ENCODE measurements at places on chromosomes 11 and 22.

DNA sequence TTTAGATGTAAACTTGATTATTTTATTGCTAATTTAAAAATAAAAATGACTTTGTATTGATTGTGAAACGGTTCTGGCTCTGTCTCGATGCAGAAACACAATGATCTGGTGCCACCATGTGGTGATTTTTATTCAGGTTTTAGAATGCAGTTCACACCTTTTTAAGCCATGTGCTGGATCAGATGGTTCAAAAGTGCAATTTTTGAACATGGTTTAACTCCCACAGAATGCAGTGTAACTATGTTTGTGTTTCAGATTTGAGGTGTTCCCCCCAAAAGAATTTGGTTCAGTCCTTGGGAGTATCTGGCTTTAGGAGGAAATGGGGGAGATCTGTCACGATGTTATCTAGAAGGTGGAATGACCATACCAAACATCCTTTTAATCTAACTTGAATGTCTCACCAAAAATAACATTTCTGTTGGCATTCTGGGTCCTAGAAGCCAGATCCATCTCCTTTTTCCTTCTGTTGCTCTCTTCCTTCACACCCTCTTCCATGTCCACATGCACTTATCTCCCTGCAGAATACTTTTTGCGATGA lies 7.9 kb downstream of the MRPL16 start:
- DNase-seq, result peak; percentile 35

DNA sequence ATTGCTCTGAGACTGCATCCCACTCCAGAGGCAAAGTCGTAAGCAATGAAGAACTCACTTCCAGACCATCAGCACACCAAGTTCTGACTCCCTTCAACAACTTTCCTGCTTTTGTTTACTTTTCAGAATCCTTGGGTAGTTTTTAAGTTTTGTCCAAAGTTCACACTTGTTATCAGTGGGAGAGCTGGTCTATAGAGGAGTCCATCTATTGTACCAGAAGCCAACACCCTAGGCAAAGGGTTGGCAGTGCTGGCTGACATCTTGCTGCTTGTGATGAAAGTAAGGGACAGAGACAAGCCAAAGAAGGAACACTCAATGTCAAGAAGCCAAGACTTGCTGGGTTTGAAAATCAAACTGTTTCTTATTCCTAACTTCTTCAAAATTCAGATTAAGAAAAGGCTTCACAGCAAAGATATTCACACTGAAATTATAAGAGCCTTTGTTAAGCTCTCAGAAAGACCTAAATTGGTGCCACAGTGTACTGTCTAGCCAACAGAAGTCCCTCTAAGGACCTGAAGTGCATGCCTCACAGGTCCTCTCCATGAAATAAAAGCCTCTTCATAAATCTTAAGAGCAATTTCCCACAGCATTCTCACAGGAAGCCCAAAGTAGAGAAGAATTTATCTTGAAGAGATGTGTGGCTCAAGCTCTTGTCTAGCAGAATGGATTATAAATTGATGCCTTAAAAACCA lies 21.5 kb upstream of the LINC01488 start:
- DNase-seq, result no peak

DNA sequence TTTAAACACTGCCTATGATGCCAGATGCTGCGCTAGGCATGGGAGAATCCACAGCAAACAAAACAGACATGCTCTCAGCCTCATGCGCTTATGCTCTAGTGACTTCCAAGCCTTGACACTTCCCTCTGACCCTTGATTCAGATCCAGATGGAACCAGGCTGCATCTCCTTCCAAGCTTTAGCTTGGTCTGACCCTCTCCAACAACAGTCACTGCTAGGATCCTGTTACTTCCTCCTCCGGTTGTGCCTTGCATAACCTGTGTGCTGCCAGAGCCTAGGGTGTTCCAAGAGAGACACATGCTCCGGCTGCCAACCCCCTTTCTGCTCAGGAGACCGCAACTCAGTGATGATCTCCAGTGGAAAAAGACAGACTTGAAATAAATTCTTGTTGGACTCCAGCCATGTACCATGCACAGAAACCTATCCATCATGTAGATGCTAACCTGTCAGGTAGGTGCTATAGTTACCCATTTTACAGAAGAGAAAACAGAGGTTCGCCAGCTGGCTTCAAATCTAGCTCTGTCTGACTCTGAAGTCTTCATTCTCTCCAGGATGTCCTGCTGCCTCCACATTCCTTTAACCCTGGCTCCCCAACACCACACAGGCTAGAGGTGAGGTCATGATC lies 136.3 kb upstream of the TEAD1 start:
- peak; percentile 35 for DNase-seq

- no peak for DNase-seq
These were observed 121.4 kb upstream of the TTC12 start for GRCh38 chr11:113193016-113193415.

DNA sequence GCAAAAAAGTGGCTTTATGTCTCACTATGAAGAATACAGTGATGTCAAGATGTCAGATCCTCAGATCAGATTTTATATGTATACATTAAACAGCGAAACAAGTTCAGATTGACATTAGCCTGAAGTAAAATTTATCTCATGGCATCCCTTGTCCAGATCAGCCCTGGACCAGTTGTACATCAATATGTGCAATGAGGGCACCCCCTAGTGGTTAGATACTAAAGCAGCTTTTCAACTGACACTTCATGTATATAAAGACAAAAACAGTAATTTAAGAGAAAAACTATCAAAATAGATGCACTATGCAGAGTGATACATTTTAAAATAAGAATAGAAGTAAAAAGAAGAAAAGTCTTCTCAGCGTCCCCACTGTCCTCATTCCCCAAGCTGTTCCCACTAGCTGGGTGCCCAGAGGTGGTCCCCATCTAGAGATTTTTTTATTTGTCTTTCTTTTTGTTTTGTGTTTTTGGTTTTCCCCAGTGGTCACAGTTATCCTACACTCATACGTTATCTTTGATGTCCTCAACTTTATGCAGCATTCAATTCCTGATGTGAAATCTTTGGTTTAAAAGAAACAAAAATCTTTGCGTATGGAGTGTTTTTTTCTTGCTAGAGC lies 2193.4 kb upstream of the RAG2 start:
- peak; percentile 69 for DNase-seq

- DNase-seq, result no peak
These were observed 454.0 kb upstream of the DDI1 start for GRCh38 chr11:103582351-103582909.

- no peak for DNase-seq
These were observed 6.7 kb upstream of the TPP1 start for GRCh38 chr11:6625832-6626420.

GRCh38 chr22:49450498-49450897 lies 377.2 kb downstream of the BRD1 start:
- DNase-seq, result no peak

DNA sequence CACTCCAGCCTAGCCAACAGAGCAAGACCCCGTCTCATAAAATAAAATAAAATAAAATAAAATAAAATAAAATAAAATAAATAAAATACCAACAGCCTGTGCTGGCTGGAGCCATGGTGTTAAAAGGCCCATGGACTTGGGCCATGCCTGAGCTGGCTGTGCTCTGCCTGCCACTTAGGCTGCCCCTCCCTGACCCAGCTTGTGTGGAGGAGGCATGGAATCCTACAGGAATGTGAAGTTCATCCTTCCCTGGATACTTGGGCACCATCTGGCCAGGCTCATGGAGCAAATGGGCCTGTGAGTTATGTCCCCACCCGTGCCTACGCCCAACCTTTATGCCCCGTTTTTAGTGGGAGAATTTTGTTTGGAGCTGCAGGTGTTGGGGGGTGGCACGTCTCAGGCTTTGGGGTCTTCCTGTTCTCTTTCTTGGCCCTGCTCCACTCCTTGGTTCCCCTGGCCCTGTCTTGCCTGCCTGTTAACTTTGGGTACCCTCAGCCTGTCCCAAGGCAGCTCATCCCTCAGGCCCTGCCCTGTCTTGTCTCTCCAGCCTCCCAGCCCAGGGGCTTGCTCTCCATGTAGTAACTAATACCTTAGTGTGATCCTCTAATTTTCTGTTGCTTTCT lies 51.3 kb downstream of the BCR start:
- no peak for DNase-seq

DNA sequence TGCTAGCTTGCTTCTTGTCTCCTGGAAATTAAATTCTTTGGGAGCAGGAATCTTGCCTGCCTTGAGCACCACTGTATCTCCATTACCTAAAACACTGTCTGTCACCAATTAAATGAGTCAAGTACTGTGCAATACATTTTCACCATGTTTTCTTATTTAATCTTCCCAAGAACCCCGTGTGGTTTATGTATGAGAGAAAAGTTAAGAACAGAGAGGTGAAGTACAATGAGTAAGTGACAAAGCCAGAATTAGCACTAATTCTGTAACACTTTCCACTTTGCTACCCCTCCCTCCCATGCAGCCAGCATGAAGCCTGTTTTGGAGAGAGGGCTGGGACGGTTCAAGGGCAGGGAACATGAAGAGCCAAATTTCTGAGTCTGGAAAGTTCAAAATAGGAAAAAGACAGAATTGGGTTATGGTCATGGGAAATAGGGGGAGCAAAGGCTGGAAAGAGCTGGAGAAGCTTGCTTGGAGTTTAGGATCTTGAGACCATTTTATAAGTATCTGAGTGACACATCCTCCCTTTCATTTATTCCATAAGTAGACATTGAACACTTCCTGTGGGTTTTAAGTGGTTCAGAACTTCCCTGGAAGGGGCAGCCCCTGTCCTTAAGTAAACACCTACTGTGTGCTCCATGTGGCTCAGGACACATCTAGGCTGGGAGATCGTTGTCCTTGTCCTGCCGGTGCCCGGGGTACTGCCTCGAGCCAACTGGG lies 60.5 kb upstream of the CHST1 start:
- no peak for DNase-seq

- peak; percentile 67 for DNase-seq
These were observed 2.1 kb downstream of the CCDC88B start for GRCh38 chr11:64341851-64342791.

DNA sequence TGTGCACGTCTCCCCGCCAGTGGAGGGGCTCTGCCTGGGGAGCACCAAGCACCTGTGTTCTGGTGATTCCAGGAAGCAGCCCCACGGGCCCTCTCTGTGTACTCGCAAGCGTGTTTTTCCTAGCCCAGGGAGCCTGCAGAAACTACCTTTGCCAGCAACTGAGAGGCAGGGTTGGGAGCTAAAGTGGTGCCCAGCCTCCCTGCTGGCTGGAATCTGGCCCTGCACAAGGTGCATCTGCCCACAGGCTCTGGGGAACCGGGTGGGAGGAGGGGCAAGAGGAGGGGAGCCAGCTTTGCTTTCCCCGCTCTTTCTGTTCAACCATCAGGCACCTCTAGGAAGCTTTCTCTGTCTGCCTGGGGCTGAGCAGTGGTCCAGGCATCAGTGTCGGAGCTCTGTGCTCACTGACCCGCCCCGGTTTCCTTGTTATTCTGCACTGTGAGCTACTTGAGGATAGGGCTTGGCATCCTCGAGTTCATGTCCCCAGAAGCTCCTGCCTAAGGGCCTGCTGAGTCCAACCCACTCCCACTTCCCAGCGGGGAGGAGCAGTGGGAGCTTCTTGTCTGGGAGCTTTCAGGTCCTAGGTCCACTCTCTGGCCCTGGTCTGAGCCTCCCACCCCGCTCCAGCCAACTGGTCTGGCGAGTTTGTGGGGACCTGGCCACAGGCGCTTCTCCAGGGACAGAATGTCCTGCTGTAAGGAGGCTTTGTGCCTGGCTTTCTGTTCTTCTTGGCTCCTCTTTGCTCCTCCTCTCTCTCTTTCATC lies 14.9 kb downstream of the DAGLA start:
- DNase-seq, result no peak

GRCh38 chr22:22038178-22038880 lies 55.7 kb upstream of the TOP3B start:
- DNase-seq, result no peak

DNA sequence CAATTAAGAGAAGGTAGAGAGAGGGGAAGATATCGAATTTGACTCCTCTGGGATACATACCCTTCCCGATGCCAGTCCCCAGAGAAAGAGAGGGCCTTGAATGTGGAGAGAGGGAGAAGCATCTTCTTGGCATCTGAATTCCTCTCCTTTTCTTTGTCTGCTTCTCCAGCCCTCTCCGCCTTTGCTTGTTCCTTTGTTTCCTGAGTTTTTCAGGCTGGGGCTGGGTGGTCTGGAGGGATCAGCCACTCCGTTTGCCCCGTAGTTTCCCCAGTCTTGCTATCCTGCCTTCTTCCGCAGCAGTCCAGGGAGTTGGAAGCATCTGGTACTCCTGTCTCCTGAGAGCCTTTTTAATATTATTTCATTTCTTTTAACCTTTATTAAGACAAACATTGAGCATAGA lies 107.1 kb upstream of the CADM1 start:
- no peak for DNase-seq

DNA sequence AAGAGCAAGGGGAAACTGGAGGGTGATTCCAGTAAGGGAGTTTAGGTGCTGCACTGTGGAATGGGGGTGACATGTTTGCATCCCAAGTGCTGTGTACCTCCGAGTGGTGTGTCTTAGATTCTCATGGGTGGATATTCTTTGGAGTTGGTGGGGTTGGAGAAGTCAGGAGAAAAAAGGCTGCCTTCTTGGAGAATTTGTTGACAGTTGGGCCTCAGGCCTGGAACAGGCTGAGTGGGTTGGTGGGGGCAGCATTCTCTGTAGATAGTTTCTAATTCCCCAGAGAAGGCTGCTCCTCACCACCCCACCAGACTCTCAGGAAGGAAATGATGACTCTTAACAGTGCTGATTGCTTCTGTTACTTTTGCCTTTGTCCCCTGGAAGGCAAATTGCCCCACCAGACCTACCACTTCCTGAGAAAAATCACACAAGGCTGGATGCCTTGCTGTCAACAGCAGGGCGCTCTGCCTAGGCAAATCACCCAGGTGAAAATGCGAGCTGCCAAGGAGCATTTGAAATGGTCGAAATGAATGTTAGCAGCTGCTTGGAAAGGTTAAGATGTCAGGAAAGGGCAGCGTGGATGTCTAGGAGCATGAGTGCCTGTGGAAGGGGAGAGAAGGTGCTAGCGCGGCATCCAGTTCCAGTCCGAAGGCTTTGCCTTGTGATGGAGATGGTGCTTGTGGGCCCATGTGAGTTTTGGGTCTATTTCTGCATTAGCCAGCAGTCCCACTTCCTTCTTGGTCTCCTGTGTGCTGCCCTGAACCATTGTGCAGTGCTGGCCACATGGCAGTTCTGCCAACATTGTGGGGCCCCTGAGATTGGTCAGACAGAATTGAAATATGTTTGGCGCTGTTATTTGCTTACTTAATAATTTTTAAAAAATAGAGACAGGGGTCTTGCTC lies 29.7 kb upstream of the SORL1-AS1 start:
- no peak for DNase-seq

- no peak for DNase-seq
These were observed 143.5 kb downstream of the NXPE2 start for GRCh38 chr11:114821621-114822412.

- DNase-seq, result no peak
These were observed at the start of gene PPARA for GRCh38 chr22:46150034-46150654. PPARA (plus strand) TSS chr22:46150526; CDS start chr22:46198384, 47,858 bp downstream.

GRCh38 chr22:20013382-20013871 lies 3.2 kb downstream of the ARVCF start:
- DNase-seq, result no peak

GRCh38 chr11:33920838-33921613 lies 29.1 kb upstream of the LMO2 start:
- no peak for DNase-seq

- DNase-seq, result no peak
These were observed 18.0 kb downstream of the TENM4 start for GRCh38 chr11:79422866-79423265.

DNA sequence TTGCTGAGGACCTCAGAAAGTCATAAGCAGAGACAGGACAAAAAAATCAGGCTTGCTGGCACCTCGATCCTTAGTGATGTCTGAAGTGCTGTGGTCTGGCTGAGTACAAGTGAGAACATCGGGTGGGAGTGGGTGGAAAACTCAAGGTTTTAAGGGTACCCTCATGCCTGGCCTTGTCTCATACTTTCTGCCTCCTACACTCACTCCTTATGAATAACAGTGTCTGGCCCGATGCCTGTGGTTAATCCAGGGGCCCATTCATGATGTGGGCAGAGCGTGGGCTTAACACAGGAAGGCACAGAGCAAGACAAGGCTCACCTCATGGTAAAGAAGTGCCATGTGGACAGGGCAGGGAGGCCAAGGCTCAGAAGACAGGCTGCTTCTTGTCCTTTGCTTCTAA lies 11.0 kb upstream of the UCP3 start:
- DNase-seq, result no peak
